ENCODE measurements at places on chromosomes 11 and 22.
A peak's percentile ranks its signal among the peaks of the same experiment; 100 is the strongest.

DNA sequence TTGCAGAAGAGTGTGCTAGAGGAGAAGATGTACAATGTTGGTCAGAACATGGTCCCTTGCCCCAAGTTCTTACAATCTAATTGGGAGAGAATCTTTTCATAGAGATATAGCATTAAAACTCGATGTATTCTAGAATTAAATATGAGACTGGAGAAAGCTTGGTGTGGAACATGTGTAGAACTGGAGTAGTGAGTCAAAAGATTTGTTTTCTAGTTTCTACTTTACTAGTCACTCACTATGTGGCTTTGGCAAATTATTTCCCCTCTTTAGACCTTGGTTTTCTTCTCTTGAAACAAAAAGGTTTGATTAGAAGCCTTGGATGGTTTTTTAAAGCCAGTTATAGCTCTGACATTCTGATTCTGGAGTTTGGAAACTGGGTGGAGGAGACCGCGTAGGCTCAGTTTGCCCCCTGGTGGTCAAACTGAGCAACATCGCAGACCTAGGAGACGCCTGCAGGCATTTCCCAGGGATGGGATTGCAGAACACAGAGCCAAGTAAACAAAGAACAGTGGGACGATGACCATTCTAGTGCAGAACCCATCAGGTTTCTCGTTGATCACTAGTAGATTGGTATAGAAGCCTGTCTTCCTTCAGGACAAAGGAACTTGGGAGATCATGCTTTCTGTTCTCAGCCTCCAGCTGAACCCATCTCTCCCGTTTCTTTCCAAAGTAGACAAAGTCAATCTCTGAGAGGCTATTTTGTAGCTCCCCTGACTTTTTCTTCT, 8.5 kb upstream of the CHRDL2 start:
- DNase-seq, result peak; percentile 36

GRCh38 chr22:26259510-26259909, 90.2 kb downstream of the SEZ6L start:
- no peak for DNase-seq

DNA sequence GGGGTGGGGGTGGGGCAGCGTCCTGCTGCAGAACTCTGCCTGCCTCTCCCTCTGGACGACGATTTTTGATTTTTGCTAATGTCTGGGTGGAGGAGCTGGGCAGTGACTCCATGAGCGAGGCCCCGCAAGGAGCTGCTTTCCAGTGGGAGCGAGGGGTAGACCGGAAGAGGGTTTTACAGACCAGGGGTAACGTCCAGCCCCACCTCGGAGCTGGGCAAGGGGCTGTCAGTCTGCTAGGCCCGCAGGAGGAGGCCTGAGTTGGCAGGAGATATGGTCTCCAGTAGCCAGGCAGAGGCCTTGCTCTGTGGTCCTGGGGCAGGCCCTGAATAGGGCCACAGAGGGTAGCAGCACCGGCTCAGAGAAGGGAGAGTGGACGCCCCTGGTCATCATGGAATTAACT, 9.0 kb downstream of the MAPK8IP2 start:
- no peak for DNase-seq

DNA sequence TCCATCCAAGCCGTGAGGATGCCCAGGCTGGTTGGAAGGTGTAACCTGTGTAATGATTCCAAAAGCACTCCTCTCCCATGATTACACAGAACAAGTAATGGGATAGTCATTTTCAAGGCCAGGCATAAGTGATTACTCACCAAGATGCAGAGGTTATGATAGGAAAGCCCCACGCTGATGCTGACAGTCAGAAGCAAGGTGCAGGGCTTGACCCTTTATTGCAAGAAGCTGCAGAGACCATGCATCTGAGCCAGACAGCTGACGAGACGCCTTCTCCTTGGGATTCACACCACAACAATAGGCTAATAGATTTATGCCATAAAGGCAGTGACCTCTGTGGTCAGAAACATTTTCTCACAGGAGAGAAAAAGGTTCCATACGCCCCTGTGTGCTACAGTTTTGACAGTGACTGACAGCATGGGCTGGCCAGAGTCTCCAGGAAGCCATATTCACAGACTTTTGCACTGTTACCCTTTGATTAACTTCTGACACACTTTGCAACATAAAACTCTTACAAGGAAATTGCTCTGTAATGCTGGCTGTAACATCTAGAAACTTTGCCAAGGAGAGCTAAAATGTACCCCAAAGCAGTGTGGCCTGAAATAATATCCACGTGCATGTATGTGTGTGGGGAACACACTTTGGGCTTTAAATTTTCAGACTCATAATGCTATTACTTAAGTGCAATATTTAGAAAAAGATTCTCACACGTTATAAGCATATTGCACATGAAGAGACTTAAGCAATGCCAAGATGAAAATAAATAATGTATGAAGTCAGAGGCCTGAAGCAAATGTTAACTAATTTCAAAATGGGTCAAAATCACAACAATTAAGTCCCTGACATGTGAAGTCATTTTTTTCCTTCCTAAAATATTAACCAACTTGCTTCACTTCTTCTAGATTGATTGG, 1079.0 kb upstream of the TENM4 start:
- DNase-seq, result no peak

- DNase-seq, result no peak
These were observed 90.9 kb downstream of the APIP start for GRCh38 chr11:34825315-34825669.

GRCh38 chr22:26079009-26079408, 90.3 kb upstream of the SEZ6L start:
- no peak for DNase-seq

DNA sequence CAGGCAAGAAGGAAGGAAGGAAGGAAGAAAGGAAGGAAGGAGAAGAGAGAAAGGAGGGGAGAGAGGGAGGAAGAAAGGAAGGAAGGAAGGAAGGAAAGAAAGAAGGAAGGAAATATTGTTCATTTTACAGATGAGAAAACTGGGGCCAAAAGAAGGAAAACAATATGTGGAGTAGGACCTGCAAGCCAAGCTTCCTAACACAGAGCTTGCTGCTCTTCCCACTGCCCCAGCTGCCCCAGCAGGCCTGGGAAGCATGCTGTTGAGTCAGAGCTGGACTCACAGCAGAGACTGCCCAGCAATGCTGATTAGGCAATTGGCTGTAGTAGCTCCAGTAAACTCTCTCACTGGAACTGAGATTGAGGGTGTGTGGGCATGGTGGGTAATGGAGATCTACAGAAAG, 42.6 kb upstream of the SMCO4 start:
- DNase-seq, result no peak

- DNase-seq, result no peak
These were observed 381.3 kb downstream of the CTTN start for GRCh38 chr11:70779433-70780245.

GRCh38 chr11:8533332-8533731, 60.7 kb downstream of the STK33 start:
- DNase-seq, result no peak

DNA sequence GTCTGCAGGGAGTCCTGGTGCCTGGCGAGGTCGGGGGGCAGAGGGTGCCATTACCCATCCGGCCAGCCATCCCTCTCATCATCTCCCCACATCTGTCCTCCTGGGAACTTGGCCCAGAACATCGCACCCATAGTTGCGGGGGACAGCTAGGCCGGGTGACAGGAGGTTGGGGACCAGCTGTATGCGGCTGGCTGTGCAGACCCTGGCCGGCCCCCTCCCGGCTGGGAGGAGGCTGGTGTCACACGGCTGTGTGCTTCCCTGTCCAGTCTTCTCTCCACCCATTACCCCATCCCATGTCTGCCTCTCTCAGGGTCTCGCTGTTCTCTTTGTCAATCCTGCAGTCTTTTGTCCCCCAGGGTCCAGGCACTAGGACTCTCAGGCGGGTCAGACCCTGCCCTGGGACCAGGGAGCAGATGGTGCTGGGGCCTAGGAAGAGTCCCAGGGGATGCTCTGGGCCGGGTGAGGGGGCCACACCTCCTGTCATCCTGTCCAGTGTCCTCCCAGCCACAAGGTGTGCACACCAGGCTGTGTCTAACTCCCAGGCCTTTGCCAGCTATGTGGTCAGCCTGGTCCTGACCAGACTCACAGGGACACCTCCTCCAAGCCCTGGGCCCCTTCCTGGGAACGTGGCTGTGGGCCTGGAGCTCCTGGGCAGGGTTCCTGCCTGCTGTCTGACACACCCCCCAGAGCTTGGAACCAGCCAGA, 6.4 kb upstream of the TBX1 start:
- DNase-seq, result no peak

DNA sequence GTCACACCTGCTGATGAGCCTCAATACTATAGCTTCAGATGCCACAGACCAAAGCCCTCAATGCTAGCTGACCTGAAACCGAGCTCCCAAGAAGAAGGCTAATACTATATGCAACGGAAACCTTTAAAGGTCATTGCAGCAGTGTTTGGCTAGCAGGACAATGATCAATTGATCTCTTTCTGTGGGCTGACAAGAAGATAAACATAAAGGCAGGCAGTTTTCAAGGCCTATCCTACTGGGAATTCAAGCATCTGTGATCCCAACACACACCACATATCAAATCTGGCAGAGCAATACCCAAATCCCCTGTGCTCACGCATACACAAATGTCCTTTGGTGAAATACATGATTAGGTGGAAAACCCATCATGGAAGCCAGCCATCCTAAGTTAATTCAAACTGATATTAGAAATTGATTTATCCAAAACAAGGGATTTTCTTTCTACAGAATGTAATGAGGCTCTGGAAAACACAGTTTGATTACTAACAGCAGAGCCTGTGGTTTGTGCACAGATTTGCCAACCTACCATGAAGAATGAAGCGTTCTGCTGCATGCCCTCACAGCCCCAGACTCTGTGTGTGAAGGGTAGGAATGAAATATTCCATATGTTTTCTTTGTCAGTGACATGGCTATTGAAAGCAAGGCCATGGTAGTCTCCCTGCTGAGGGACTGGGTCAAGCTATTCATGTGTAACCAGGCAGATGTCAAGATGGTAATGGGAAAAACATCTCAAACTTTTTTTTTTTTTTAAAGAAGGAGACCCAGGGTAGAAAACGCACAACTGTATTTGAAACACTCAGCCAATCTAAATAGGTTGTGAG, 12.2 kb downstream of the LGR4 start:
- no peak for DNase-seq

- DNase-seq, result no peak
These were observed 10.3 kb upstream of the PNPLA5 start for GRCh38 chr22:43901976-43902643.

- DNase-seq, result no peak
These were observed 30.5 kb upstream of the GCAT start for GRCh38 chr22:37777122-37777687.

DNA sequence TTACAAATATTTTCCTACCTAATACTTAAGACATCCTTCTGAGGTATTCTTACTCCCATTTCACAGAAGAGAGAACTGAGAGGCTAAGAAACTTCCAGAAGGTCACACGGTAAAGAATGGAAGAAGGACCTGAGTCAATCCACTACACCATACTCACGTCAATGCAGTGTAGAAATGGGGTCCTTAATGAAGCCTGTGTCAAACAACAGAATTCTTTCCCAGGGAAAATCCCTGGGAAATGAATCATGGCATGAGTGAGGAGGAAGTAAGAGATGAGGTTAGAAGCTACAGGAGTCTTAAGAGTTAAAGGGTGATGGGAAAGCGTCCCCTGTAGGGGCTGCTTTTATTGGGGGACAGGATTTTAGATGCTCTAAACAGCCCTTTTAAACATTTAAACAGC, 147.9 kb downstream of the C11orf91 start:
- no peak for DNase-seq

DNA sequence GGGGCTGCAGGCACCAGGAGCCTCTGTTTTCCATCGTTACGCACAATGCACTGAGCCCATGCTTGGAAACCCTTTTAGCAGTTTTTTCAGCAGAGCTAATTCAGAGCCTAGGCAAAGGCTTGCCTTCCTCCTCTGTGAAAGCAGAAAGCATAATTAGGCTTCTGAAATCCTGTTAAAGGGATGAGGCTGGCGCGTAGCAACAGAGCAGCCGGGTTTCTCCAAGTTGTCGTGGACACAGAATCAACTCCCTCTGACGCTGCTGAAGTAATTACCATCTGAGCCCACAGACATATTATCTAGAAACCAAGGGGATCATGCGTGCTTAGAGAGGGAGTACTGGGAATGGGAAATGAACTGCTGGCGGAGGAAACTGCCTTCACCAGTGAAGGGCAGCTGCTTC, 85.4 kb downstream of the MYO18B start:
- DNase-seq, result no peak

GRCh38 chr11:27720277-27720830, 20.1 kb upstream of the BDNF start:
- no peak for DNase-seq

DNA sequence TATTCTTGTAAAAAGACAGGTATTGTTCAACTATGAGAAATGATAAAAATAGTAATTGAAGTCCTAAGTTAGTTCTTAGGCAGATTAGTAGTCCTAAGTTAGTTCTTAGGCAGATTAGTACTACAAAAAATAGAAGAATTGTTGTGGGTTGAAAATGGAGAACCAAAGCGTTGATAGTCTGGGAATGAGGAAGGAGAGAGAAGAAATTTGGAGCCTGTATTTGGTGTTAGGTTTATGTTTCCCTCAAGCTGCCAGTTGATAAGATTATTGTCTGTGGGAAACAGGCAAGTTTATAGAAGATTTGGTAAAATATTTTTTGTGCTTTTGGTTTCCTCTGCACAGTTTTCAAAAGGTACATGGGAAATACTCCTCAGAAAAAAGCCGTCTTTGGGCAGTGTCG, 3.6 kb downstream of the BCO2 start:
- DNase-seq, result no peak

GRCh38 chr22:41217553-41218157, 12.5 kb downstream of the L3MBTL2 start:
- DNase-seq, result peak; percentile 28

- no peak for DNase-seq
These were observed 2.4 kb downstream of the CTNND1 start for GRCh38 chr11:57764021-57764420.

- no peak for DNase-seq
These were observed 172.5 kb upstream of the TMEM45B start for GRCh38 chr11:129643031-129643721.

- no peak for DNase-seq
These were observed 11.9 kb upstream of the AMPD3 start for GRCh38 chr11:10443152-10443551.

GRCh38 chr22:23915290-23915689, 21.1 kb downstream of the MIF start:
- no peak for DNase-seq

All from central memory CD4-positive, alpha-beta T cell (primary cell).